ENCODE measurements at places on chromosomes 11 and 22.

DNA sequence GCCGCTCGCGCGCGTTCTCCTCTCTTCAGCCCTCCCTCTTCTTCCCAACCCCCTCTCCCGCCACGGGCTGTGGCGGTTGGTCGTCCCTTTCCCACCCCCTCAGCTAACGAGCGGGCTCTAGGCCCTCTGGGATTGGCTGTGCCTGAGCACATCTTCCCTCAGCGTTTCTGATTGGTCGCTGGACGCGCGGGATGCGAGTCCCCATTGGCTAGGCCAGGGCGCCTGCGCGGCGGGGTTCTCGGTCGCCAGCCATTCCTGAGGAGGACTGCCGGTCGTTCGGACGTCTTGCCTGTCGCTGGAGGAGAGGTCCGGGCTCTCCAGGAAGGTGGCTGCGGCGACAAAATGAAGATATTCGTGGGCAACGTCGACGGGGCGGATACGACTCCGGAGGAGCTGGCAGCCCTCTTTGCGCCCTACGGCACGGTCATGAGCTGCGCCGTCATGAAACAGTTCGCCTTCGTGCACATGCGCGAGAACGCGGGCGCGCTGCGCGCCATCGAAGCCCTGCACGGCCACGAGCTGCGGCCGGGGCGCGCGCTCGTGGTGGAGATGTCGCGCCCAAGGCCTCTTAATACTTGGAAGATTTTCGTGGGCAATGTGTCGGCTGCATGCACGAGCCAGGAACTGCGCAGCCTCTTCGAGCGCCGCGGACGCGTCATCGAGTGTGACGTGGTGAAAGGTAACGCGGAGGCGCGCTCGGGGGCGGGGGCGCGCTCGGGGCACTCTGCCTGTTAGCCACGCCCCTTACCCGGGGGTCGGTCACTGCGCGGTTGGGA, at the start of gene RBM14:
RBM14 (plus strand) TSS at position 252 of the 776 bp plus-strand sequence; CDS start at position 343, 91 bp downstream.
- DNase-seq = peak; percentile 99

DNA sequence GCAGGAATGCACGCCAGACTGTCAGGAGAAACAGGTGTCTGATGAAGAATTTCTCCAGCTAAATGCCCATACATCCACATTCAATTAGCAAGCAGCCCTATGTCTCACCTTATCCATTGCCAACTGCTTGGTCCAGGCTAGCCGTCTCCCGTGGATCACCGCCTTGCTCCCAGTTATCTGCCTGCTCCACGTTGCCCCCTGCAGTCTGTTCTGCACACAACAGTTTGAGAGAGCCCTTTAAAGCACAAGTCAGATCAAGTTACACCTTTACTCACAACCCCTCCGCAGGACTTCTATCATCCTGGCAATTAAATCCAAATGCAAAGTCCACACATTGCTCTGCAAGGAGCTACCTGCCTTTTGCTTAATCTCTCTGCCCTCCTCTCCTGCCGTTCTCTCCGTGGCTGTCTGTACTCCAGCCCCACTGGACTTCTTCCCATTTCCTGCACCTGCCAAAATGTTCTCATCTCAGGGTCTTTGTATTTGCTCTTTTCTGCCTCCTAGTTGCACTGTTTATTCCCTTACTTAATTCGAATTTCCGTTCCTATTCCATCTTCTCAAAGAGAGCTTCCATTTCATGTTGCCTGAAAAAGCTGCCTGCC, 185.3 kb upstream of the LARGE1 start:
- DNase-seq = no peak

DNA sequence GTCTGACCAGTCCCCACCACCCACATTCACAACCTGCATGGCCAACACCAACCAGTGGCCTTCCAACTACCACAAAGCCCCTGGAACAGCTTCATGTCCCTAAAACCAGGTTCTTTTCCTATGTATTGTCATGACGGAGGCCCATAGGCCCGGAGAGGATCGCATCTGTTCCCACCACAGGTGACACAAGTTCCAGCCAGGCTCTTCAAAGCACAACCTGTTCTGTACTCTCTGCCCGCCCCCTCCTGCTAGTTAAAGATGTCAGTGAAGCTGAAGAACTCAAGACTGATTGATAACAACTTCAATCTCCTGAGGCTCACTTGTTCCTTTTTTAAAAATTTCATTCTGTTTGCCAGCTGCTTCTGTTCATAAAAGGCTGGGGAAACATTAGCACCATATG, 121.1 kb upstream of the GUCY1A2 start:
- DNase-seq = no peak

DNA sequence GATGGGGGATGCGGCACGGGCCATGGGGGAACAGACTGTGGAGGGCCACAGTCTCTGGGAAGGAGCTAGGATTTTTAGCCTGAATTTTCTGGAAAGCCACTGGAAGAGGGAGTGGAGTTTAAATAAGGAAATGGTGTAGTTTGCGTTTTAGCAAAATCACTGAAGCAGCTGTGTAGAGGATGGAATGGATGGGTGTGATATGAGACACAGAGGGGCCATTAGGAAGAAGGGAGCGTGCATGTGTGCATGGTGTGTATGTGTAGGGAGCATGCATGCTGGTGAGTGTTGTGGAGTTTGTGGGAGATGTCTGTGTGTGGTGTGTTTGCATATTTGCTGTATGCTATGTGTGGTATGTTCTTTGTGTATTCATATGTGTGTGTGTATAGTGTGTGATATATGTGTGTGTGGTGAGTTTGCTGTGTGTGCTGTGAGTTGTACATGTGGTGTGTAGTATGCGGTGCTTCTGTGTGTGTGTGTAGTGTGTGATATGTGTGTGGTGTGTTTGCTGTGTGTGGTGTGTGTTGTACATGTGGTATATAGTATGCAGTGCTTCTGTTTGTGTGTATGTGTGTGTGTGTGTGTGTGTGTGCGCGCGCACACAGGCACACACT, 67.6 kb downstream of the FBXO7 start:
- no peak for DNase-seq

GRCh38 chr11:70247710-70248072, 22.8 kb upstream of the PPFIA1 start:
- DNase-seq = no peak

GRCh38 chr11:47354913-47355282, 2.4 kb upstream of the MYBPC3 start:
- no peak for DNase-seq

GRCh38 chr22:20226077-20226716, 41.9 kb downstream of the RTN4R start:
- DNase-seq = no peak

GRCh38 chr22:24125941-24126340, 55.3 kb upstream of the SUSD2 start:
- DNase-seq = no peak

DNA sequence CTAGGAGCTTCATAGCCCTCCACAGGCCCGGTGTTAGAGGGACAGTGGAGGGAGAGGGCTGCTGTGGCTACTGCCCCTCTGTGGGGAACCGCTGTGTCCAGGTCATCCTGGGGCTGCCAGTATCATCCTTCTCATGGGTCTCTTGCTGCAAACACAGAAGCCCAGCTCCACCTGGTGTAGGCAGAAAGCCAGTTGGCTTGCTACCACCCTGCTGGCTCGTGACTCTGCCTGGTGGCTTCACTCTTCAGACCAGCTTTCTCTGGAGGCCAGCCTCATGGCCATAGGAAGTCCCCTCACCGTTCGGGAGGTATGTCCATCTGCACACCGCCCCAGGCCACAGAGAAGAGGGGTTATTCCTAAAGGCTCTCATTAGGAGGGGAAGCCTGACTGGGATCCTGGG, 19.4 kb upstream of the SUSD2 start:
- DNase-seq = no peak

DNA sequence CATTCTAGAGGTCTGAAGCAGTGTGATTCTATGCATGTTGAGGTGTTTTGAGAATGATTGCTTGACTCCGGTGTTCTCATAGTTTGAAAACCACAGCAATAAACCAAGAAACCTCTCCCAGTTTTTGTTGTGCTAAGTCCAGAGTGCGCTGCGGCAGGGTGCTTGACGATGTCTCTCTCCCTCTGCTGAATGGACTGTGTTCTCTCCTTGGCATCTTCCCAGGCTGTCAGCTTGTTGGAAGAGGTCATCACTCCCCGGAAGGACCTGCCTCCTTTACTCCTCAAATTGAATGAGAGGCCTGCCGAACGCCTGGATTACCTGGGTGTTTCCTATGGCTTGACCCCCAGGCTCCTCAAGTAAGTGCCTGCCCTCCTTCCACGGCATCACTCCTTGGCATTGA, 31.0 kb downstream of the NAT10 start:
- no peak for DNase-seq

DNA sequence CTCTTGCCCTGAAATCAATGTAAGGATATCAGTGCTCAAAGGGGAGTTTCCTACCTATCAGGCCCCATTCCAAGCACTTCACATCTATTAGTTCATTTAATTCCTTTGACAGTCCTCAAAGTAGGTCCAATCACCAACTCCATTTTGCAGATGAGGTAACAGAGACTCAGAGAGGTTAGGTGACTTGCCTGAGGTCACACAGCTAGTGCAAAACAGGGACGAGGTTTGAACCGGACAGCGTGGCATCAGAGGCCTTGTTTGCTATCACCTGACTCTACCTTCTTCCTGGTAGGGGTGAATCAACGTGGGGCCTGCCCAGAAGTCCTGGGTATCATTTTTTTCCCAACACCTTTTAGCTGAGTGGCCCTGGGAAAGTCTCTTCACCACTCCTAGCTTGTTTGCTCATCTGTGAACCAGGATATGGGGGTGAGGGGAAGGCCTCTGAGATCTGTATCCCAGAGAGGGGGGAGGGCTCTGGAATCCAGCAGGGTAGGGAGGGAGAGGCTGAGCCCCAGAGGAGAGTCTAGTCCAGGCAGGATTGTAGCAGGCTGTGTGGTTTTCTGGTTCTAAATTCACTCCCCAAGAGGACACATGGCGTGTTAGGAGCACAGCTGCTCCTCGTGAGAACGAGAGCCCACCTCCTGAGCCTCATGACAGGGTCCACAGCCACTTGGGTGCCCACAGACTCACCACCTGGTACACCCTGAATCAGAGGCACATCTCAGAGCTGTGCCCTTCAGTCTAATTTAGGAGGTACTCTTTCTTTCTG, 174.7 kb downstream of the MN1 start:
- no peak for DNase-seq

DNA sequence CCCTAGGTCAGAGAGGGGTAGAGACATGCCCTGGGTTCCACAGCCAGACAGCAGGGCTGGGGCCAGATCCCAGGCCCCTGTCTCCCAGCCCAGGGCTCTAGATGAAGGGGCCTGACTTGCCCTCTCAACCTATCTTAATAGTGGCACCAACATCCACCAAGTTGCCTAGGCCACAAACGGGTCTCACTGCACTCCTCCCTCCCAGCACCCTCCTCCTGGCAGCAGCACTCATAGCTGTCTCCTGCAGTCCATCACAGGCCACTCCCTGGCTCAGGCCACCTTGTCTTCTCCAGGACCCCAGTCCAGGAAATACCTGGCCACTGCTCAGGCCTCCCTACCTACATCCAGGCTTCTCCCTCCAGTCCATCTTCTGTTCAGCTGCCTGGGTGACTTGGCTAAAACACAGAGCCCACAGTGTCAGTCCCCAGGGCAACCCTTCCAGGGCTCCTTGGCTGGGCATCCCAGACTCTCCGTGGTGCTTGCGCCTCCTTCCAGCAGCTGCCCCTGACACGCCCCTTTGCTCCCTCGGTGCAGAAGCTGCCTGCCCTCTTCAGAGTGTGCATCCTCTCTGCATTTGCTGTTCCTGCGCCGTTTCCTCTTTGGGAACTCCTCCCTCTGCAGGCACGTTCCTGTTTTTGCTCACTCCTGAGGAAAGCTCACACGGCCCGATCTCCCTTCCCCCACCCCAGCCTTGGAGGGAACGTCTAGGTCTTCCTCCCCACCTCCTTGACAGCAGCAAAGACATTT, 40.5 kb downstream of the LRRC32 start:
- DNase-seq = peak; percentile 79

All from kidney capillary endothelial cell (primary cell).